ENCODE measurements at places on chromosomes 3 and 15.
A peak's percentile ranks its signal among the peaks of the same experiment; 100 is the strongest.

DNA sequence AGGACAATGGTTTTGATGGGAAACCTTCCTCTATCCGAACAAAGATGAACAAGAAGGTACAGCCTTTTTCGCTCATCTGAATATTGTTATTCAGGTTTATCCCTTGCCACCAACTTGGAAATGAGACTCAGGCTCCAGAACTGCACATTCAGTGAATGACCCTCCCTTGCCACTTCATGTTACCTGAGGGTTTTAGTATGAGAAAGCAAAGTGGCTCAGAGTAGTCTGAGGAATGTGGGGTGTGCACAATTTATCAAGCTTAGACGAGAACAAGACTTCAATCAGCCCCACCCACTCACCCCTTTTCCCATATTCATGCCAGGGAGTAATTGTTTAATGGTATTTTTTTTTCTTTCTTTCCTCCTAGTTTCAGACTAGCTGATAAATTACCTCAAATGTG is 265.3 kb upstream of the POU1F1 start:
- DNase-seq, result no peak

DNA sequence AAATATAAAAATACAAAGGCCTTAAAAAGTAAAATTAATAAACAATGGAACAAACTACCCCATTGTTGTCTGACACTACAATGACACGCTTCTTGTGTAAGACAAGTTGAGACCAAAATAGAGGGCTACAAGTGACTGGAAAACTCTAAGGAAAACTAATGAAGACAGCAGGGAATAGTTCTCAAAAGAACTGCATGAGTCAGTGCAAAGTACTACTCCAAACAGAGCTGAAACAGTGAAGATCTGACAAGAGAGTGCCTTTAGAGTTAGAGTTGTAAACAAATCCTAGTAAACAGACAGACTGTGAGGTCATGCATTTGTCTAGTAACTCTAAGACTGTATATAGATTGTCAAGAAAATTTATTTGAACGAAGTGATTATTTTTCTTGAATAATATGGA is 233.9 kb downstream of the BBX start:
- DNase-seq, result no peak

DNA sequence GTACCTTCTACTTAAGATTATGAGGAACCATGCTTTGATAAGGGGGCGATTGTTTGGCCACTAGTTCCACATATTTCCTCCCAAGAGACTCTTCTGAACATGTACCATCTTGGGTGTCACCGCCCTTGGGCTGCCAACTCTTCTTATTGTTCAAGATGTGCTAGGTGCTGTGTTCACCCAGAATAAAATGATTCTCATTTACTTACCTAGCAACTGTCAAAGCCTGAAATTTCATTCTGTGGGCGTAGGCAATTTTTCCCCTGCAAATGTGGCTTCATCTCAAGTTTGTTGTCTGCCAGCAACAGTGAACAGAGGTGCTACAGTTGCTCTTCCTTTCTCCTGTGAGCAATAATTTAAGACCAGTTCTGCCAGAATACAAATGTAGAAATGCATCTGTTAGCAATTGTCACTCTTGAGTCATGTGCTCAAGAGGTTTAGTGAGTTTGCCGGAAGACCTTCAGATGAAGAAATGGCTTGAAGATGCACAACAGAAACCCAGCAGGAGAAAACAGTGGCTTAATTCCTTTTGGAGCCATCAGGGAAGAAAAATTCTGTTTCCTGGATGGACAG is 41.3 kb upstream of the RARB start:
- no peak for DNase-seq

DNA sequence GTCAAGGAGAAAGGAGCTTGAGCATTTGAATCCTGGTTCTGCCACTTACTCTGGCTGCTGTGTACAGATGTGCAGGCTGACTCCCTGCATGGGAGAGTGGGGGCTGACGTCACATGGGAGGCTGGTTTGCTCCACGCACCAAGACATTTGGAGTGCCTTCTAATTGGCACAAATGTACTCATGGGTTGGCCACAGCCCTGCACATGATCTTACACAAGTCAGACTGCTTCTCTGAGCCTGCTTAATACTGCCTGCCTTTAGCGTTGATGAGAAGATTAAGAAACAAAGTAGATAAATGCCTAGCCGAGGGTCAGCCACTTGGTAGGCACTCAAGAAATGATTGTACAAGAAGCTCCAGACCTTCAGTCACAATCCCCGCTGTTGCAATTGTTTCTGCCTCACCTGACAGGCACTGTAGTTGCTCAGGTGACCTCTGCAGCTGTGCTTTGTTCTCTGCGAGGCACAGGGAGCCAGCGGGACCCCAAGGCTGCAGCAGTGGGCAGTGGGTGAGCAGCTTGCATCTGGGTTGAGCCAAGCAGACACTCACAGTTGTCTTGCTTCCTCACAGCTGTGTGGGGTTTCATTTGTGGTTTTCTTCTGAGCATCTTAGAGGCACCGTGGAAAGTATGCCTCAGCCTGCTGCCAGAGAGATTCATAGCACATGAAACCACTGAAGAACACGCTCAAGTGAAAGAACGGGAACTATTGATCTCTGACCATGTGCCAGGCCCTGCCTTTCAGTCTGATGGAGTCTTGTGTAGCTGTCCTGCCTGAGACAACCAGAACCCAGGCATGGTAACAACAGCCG is 33.1 kb downstream of the GRK7 start:
- DNase-seq, result no peak

DNA sequence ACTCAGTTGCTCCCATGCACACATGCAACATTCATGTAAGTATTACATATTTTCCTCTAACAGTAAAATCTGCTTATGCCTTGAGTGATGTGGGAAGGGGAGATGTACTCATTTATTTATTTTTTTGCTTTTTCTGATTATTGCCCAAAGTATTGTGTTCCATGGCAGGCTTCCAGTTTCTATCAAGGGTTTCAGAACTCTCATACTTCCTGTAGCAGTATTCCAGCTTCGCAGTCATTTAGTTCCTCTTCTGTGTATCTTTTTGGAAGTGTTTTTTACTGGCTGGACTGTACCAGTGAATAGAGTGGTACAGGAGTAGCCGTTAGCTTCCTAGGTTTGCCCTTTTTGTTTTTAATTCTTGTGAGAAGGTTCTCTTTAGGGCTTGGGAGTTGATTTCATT is 26.9 kb downstream of the RAB11A start:
- no peak for DNase-seq

DNA sequence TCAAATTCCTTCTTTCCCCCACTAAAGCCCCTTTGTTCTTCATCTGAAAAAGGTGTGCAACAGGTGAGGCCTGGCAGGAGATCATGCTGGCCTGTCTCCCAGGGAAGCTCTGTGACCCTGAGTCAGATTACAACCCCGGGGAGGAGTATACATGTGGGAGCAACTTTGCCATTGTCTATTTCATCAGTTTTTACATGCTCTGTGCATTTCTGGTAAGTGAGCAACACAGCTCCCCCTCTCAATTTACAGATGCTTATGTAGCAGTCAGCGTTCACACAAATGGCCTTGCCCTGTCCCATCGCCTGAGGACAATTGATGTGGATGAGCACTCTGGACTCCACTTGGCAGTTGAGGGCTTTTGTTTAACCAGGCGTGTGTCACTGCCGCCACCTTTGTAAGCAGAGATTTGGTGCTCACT is 70.4 kb downstream of the CHDH start:
- DNase-seq, result no peak

- DNase-seq, result no peak
These were observed 153.0 kb downstream of the THRB start for GRCh38 chr3:24341668-24342067.

GRCh38 chr3:53238051-53238850 is 17.6 kb downstream of the TKT start:
- DNase-seq, result no peak

DNA sequence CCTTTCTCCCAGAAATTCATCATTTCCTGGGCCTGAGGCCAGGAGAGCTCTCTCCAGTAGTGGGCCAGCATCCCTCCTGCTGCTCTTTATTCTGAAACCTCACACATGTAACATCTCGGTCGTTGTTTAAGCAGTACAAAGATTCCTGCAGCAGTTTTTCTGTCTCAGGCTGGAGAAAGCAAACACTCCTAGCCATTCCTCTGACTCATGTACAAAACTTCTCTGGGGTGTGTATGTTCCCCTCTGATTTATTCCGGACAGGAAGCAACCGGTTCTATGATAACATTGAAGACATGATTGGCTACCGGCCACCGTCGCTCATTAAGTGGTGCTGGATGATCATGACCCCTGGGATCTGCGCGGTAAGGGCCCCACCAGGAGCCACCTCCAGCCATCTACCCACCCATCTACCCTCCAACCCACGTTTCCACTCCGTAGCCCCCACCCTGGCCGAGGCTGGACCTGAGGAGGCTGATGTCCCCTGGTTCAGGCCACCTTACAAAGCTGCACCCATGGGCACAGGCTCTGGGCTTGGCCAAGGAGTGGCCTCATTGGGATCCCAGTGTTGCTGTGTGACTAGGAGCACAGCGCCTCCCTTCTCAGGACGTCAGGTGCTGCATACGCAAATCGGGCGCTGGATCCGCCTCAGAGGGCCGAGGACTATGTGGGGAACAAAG is 58.6 kb upstream of the SLC6A1 start:
- DNase-seq, result no peak

- DNase-seq, result peak; percentile 41
These were observed 577 bp downstream of the ZNF148 start for GRCh38 chr3:125374501-125374995.

- no peak for DNase-seq
These were observed 288.6 kb downstream of the UACA start for GRCh38 chr15:70474471-70475406.

GRCh38 chr15:97645758-97646157 is 314.7 kb upstream of the ARRDC4 start:
- DNase-seq, result no peak

GRCh38 chr15:60392986-60393790 is 4.6 kb downstream of the ANXA2 start:
- DNase-seq, result peak; percentile 46

DNA sequence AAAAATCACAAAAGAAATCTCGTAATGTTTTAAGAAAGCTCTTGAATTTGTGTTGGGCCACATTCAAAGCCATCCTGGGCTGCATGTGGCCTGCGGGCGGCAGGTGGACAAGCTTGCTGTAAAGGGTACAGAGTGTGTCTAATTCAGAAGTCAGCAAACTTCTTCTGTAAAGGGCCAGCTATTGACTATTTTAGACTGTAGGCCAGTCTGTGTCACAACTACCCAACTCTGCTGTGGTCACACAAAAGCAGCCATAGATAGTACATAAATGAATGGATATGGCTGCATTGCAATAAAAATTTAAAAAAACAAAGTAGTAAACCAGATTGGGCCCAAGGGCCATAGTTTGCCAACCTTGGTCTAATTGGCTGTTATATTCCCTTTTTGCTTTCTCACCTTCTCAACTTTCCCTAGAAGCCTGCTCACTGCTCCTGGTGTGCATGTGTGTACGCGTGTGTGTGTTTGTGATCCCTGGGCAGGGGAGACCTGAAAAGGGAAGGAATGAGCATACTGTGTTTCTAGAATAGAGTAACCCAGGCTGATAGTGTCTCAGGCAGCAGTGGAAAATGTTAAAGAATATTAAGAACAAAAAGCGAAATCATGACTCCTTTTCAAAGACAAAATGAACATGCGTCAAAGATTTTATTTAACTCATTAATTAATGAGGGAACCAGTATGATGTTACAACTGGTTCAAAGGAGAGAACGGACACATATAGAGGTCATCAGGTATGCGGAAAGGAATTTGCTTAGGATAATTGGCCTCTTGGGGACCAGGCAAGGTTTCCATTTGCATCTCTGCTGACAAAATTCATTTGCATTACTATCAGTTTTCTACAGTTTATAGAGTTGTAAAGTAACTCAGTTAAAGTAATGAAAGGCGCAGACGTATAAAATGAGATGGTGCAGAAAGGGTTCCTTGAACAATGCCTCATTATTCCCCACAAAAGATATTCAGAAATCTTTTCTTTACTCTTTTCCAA is 248.0 kb downstream of the THSD4 start:
- peak; percentile 87 for DNase-seq

DNA sequence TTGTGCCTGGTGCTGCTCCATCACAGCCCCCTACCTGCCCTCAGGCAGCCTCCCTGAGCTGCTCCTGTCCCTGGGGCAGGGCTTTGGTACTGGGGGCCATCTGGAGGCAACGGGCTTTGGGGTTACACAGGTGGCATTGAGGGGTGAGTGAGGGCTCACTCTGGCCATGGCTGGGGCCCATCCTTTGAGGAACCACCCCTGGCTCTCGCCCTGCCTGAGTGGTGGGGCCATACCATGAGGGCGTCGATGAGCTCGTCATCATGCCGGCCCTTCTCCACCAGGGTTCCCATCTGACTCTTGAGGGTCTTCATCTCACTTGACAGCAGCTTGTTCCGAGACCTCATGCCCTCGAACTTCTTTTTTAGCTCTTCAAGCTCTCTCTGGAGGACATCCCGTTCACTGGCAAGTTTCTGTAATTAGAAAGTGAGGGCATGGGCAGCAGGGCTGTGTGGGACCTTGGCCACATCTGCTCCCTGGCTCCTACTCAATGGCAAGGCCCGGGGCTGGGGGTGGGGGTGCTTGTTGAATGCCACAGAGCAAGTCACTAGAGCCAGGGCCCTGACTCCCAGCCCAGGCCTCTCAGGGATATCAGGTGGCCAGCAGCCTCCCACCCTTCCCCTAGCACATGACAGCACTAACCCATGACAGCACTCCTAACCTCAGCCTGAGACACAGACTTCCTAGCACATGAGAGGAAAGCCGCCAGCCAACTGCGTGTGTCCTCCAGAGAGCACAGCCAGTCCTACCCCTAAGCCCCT is 33.5 kb downstream of the CCDC13 start:
- DNase-seq, result no peak

DNA sequence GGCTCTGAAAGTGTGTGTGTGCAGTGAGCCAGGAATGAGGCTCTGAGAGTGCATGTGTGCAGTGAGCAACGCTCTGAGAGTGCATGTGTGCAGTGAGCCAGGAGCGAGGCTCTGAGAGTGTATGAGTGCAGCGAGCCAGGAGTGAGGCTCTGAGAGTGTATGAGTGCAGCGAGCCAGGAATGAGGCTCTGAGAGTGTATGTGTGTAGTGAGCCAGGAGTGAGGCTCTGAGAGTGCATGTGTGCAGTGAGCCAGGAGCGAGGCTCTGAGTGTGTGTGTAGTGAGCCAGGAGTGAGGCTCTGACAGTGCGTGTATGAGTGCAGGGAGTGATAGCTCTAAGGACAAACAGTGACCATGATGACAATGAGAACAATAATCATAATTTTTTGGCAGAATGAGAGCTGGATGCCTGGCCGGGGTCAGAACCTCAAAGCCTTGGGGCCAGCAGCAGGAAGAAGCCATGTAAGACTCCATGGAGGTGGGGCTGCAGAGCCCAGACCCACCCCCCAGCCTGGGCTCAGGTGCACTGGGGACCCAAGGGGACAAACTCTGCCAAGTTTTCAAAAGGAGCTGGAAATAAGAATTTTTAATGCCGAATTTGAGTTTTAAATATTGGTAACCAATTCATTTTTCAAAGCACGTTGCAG is 85.7 kb upstream of the PRR20G start:
- DNase-seq, result no peak

- DNase-seq, result no peak
These were observed 8.1 kb downstream of the SEC13 start for GRCh38 chr3:10312861-10313260.

- DNase-seq, result no peak
These were observed 183.3 kb downstream of the PDE8A start for GRCh38 chr15:85164841-85165466.

- no peak for DNase-seq
These were observed 83.1 kb downstream of the GAP43 start for GRCh38 chr3:115706311-115706829.

GRCh38 chr3:38002291-38002876 is 11.8 kb downstream of the VILL start:
- no peak for DNase-seq

GRCh38 chr3:42654331-42655201 is 1.1 kb downstream of the ZBTB47 start:
- peak; percentile 76 for DNase-seq
